Stimulated activated CD4-positive, alpha-beta T cell treated with anti-CD3 and anti-CD28 coated beads, Interleukin-12 subunit alpha, Interleukin-12 subunit beta, amount 100 ng/mL, for 48 hours (primary cell): ENCODE measurements at places on chromosomes 2 and 18.
A peak's percentile ranks its signal among the peaks of the same experiment; 100 is the strongest.

- DNase-seq = no peak
Observed at GRCh38 chr2:134591526-134591925, 127.3 kb downstream of the TMEM163 start.

GRCh38 chr18:933082-933481 lies 28.4 kb downstream of the ADCYAP1 start:
- DNase-seq = no peak

DNA sequence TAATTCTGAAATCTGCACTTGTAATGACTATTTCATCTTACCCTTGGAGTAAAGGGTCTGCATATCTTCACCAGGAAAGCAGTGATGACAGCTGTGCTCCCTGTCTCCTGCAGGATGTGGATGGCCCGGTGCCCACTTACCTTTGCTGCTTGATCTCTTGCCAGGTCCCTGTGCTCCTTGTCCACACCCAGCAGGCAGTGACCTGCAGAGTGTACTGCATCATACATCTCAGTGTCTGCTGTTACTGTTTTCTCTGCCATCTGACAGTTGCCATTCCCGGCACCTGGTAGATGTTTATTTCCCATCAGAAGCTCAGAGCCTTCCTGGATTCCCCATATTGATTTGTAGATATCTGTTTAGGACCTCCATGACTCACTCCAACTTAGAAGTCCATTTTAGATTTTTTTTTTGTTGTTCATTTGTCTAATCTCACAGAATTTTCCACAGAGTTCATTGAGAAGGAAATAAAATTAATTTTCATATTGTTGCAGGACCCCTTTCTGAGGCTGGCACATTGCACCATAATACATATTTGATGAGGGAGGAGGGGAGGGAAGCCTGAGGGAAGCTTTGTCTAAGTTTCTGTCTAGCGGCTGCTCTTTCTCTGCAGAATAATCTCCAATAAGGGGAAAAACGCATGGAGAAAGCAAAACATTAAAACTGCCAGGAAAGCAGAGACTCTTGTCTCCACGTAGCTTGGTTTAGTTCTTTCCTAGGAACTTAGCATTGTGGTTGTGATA lies 697.5 kb upstream of the RAB6C start:
- DNase-seq = no peak

DNA sequence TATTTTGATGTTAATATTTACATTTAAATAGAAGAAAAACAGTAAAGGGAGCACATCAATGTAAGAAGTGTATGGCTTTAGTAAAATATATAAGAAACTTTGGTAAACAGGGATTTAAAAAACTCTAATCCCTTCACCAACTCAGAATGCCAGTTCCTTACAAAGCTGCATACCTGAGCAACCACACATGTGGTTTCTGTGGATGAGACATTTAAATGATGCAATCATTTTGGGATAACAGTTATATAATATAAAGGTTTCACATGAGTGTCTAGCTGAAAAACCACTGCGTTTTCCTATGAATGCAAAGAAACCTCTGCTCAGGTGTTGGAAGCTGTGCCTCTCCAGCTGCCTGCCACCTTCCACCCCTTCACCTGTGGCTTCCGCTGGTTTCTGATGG lies 209.1 kb upstream of the REV1 start:
- DNase-seq = no peak

DNA sequence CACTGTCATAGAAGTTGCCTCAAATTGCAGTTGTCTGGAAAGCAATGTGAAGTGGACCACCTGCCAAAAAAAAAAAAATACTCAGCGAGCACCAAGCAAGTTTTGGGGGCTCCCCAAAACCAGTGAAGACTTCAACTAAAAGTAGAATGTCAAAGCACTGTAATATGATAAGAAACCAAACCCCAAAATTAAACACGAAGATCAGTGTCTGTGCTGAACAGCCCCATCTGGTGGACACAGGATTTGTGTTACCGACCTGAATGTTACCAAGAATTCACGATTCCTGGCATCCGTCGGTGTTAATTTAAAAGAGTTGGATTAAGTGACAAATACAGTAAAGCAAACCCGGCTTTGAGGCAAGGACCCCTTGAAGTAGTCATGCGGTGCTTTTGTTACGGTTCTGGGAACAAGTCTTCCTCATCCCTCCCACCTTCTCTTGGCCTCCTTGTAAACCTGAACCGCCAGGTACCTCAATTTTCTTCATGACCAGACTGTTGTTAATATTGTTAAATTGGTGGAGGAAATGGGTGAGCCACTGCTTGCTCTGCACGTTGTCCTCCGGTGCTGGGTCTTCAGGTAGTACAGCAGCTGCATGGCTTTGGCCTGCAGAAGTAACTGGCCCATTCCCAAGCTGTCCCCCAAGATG lies 31.3 kb upstream of the SSB start:
- DNase-seq = peak; percentile 62
